ENCODE measurements at places on chromosomes 5 and 9.

- DNase-seq = no peak
These were observed 38.6 kb upstream of the KCNMB1 start for GRCh38 chr5:170427672-170428236.

DNA sequence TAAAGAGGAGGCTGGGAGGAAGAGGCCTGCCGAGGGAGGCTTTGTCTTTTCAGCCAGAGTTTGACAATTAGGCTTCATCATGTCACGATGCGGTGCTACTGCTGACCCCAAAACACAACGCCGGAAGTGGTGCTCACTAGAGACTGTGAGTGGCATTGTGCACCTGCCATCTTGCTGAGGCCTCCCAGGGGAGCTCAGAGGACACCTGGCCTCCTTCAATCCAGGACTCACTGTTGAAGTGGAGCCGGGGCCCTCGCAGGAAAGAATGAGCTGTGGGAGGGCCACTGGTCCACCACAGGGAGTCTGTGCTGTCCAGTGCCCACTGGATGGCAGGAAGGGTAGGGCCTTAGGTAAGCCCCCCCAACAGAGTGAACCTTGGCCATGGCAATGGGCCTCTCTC, 12.7 kb upstream of the SLC25A48 start:
- no peak for DNase-seq

DNA sequence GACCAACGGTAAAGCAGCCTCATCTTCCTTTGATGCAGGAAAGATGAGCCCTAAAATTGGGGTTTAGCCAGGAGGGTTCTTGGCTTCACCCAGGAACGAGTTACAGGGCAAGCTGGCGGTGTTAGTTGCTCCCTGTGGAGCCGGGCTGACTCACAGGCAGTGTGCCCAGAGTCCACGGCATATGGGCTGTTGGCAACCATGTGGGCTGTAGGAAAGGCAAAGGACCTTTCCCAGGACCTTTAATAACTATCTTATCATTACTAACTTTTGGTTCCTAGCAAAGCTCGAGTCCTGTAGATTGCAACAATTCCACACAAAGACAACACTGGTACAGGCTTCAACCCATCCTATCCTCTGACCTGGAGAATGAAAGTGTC, 29.8 kb upstream of the CLPTM1L start:
- DNase-seq = no peak

DNA sequence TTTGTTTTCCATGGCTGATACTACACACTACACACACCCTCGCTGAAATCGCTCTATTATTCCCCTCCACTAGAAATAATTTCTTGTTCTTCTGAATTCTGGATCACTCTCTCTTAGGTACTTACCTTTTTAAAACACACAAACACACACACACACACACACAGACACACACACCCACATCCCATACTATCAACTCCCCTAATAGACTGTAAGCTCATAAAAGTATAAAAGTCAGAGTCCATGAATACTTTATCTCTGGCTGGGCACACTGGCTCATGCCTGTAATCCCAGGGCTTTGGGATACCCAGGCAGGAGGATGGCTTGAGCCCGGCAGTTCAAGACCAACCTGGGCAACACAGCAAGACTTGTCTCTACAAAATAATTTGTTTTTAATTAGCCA, 11.1 kb downstream of the STRBP start:
- DNase-seq = no peak

GRCh38 chr5:172559004-172559932, 81.8 kb upstream of the NEURL1B start:
- DNase-seq = no peak

GRCh38 chr5:387491-388265, 55.3 kb upstream of the EXOC3 start:
- DNase-seq = no peak

DNA sequence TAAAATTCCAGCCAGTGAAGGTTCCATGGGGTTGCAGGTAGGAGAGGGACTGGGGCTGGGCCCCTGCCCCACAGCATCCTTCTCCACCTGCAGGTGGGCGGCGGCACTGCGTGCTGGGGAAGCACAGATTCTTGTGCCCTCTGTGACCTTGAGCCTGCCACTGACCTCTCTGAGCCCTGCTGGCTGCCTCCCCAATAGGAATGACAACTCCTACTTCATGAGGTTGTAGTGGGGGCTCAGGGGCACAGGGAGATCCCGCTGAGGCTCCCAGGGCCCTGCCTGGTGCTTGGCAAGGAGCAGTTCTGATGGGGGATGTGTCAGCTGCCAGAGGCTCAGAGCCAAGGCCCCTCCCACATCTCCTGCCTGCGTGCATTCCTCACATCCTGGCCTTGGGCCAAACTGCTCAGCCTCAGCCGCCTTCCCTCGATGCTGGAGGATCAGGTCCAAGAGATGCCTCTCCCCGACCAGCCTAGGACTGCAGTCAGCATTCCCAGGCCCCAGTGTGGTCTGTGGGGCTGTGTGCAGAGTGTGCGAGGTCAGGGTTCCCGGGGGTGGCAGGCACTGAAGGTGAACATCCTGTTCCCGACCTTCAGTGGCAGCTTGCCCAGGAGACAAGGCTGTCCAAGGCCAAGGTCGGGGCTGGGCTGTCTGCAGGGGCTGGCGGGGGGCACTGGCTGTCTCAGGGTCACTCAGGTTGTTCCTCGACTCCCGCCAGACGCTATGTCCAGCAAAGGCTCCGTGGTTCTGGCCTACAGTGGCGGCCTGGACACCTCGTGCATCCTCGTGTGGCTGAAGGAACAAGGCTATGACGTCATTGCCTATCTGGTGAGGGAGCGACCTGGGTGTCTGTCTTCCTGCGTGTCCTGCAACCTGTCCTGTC, 7.0 kb downstream of the ASS1 start:
- DNase-seq = no peak

- no peak for DNase-seq
These were observed 25.3 kb downstream of the NIPAL4 start for GRCh38 chr5:157485340-157485739.

- DNase-seq = no peak
These were observed 86.6 kb downstream of the KCNN2 start for GRCh38 chr5:114448481-114448880.

GRCh38 chr5:159944056-159944600, 27.8 kb downstream of the ADRA1B start:
- no peak for DNase-seq

GRCh38 chr9:114278881-114279570, 43.9 kb upstream of the ORM1 start:
- DNase-seq = no peak

- DNase-seq = no peak
These were observed 93.9 kb upstream of the ITGA1 start for GRCh38 chr5:52693836-52694235.

DNA sequence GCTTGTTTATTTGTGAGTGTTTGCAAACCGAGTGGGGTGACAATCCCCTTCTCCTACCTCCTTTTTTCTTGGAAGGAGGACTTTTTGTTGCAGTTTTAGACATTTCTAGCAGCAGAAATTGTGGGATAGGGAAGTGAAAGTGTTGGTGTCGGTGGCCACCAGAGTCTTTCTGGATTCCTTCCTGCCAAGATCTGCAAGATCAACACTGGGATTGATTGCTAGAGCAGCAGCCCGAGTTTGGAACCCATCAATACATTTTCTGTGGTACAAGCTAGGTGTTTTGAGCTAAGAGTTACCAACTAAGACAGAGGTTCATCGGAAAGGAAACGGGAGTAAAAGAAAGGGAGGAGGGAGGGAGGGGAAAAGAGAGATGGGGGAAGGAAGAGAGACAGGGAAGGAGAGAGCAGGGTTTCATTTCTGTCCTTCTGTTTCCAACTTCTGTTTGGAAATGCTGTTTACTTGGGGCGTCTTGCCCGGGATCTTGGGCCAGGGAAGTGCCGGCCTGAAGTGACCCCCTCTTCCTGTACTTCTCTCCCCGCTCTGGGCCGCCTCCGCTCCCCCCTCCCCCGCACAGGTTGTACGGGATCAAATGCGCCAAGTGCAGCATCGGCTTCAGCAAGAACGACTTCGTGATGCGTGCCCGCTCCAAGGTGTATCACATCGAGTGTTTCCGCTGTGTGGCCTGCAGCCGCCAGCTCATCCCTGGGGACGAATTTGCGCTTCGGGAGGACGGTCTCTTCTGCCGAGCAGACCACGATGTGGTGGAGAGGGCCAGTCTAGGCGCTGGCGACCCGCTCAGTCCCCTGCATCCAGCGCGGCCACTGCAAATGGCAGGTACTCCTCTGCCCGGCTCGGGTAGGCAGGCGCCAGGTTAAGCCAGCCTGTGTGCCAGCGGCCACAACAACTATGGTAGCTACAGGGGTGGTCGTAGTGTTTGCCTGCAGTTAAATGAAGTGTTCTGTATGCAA, 4.0 kb downstream of the ISL1 start:
- DNase-seq = no peak

- no peak for DNase-seq
These were observed 27.7 kb downstream of the UGCG start for GRCh38 chr9:111924281-111924680.

DNA sequence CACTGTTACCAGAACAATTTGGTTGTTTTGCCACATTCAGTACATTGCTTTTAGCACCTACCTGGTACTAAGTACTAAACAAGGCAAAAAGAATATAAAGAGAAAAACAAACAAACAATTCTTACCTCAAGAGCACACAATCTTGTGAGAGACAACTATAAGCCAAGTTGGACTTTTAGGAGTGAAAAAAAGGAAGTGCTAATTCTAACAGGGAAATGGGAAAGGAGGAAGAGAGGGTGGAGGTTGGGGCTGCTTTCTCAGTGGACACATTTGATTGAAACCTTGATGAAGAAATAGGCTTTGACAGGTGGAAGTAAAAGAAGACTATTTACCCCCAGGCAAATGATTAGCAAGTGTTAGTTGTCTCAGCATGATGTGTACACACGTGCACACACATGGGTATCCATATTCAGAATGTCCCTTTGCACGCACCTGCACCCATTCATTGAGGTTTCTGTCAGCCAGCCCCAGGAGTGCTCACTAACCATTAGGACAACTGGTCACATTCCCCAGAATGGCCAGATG, 302.6 kb downstream of the ACTL7B start:
- no peak for DNase-seq

- DNase-seq = no peak
These were observed 215.1 kb upstream of the ARRDC3 start for GRCh38 chr5:91598216-91598615.

GRCh38 chr9:82124090-82124489, 135.5 kb downstream of the SPATA31D1 start:
- DNase-seq = no peak

DNA sequence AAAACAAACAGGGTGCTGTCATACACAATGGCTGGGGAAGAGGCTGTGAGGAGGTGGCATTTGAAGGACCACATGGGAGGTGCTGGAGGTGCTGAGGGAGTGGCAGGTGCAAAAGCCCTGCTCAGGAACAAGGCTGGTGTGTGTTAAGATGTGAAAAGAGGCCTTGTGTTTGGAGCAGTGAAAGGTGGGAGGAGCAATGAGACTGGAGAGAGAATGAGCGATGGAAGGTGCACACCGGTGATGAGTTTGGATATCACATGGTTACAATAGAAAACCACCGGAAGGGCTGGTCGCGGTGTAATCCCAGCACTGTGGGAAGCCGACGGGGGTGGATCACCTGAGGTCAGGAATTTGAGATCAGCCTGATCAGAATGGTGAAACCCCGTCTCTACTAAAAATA, 9.2 kb upstream of the FIBCD1 start:
- DNase-seq = no peak

- no peak for DNase-seq
These were observed 41.4 kb upstream of the RNU6ATAC start for GRCh38 chr9:134205672-134206310.

DNA sequence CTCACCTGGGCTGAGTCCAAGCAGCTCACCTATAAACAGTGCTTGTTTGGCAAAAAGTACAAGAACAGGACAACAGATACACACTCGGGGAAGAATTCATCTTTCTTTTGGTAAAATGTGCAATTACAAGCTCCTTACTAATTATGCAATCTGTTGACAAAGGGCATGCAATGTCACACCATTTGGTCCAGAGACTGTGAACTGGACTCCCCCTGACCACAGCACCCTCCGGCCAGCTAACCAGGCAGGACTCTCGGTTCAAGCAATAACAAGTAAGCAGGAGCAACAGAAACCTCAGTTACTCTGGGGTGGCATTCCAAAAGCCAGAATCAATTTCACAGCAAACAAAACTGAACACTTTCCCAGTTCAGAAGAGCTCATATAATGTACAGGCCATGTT, 113.8 kb downstream of the GNAQ start:
- no peak for DNase-seq

DNA sequence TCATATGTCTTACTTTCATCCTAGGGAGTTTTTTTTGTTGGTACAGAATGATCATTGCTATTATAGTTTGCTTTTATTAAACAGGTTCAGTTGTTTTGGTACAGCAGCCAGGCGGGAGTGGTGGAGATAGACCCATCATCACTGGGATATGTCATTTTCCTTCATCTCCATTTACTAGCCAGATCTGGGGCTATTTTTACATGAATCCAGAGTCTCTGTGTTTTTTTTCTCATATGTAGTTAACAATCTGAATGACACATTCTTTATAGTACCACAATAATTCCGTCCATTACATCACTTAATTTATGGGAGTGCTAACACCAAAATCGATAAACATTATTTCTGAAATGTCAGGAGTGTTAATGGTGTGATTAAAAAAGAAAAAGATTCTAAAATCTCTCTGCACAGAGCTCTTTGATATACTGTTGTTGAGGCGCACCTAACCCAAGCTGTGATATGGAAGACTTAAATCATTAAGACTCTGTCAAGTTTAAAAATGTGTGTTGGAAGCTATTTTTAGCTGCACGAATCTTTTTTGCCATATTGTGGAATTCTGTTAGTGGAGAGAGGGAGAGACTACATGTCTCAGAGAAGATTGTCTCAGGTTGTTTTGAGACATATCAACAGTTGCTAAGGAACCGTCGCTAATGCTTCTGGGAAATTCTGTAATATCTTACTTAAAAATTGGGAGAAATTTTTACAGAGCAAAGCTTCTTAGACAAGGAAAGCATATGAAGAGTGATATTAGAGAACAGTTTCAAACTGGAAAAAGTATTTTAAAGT, 59.6 kb downstream of the RPS23 start:
- DNase-seq = no peak

GRCh38 chr5:143311955-143312354, 91.5 kb downstream of the NR3C1 start:
- no peak for DNase-seq

DNA sequence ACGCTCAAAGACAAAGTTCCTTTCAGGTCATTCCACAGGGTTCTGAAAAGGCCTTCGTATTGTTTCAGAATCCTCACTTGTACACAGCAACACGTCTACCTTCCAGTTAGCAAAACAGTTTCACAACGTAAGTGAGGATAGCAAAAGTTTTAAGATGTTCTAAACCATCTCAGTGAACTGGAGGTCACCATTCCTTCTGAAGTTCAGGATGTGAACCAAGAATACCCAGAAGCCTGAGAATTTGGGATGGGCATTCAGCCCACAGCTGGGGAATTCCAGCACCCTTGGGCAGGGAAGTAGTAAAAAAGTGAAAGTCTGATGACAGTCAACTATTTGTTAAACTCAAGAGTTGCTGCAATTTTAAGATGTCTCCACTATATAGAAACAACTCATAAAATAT, 224.5 kb downstream of the BNC2 start:
- no peak for DNase-seq

DNA sequence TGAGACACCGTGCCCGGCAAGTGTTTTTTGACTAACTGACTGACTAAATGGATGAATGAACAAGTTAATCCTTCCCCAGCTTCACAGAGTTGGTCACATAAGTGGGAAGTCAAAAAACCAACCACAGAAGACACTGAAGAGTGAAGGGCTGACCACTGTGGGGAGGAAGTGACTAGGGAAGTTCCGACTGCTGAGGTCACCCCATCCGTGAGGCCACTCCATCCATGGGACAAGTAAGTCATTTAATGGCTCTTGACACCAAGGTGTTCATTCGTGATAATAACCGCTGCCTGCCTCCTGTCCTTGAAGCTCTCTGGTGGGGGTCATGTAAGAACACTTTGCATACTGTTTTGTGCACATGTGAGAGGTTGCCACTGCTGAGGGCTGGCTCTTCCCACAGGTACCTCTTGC, 22.2 kb upstream of the CXCL14 start:
- DNase-seq = no peak
